Left lung (tissue), 14 donors: ENCODE measurements at places on chromosomes 4 and X. TPM values are rescaled to one million over a fixed set of nuclear protein-coding genes. Genes with fewer than 3 reads are reported as not detected.
A peak's percentile ranks its signal among the peaks of the same experiment; 100 is the strongest.

Gene PABPC1L2A
- not detected for polyA plus RNA-seq

Gene SLITRK4
- polyA plus RNA-seq: 1.4 TPM

Gene MFSD8
- polyA plus RNA-seq: 28.6 TPM

Gene HSD17B13
- polyA plus RNA-seq: 1.9 TPM

Gene TLR6
- polyA plus RNA-seq: 1.6 TPM

Gene SHROOM2
- polyA plus RNA-seq: 14.2 TPM

Gene GAGE2A
- not detected for polyA plus RNA-seq

Gene TKTL1
- 0.43 TPM for polyA plus RNA-seq

Gene TENM3
- polyA plus RNA-seq: 3.1 TPM

DNA sequence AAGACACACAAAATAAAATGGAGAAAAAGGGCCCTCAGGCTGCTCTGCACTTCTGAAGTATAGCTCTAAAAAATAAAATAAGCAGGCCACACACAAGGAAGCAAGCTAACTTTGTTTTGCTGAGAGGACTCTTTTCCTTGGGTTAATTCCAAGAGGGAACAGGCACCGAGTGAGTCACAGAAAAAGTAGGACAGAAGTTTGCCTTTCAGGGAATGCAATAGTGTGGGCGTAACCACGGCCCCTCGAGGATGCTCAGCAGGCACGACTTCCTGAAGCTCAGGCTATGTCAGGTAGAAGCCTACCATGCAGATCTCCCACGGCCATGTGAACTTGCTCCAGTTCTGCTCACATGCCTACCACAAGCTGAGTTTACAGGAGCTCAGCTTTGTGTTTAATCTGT, 22.1 kb downstream of the PPP1R2C start:
- no peaks in the 10 kb centered on the region for H3K4me1 ChIP-seq
- H3K36me3 ChIP-seq: no peaks in the 10 kb centered on the region
- H3K4me3 ChIP-seq: no peak overlapping the region
- H3K27me3 ChIP-seq: no peaks in the 10 kb centered on the region

GRCh38 chrX:10399043-10399741, 221.2 kb downstream of the MID1 start:
- H3K4me3 ChIP-seq: no peak overlapping the region
- no peaks in the 10 kb centered on the region for H3K36me3 ChIP-seq
- H3K27me3 ChIP-seq: no peaks in the 10 kb centered on the region
- no peaks in the 10 kb centered on the region for H3K4me1 ChIP-seq
- DNase-seq: no peak

DNA sequence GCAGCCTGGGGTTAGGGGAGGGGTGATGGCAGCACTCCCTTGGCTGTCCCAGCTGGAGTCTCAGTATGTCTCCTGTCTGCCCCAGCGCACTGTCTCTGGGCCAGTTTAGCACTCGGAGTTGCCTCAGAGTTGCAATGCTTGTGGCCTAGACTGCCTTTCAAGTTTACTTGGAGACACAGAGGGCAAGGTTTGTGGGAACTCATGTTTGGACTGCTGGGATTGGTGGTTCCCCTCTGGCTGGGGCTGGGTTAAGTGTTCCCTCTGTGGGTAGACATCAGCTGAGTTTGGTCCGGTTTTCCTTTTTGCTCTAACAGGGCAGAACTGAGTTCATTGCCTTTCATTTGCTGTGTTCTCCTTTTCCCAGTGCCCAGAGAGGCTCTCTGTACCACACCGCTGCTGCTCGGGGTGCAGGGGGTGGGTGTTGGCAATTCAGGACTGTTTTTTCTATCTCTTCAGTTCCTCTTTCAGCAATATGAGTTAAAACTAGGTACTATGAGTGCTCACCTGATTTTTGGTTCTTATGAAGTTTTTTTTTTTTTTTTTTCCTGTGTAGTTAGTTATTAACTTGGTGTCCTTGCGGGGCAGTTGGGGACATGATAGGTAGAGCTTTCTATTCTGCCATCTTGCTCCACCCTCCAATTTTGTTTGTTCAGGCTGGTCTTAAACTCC, 17.2 kb downstream of the RAB33B start:
- H3K27ac ChIP-seq: no peak overlapping the region
- H3K36me3 ChIP-seq: no peaks in the 10 kb centered on the region
- H3K4me3 ChIP-seq: no peak overlapping the region
- no peaks in the 10 kb centered on the region for H3K4me1 ChIP-seq
- DNase-seq: no peak
- no peaks in the 10 kb centered on the region for H3K27me3 ChIP-seq

DNA sequence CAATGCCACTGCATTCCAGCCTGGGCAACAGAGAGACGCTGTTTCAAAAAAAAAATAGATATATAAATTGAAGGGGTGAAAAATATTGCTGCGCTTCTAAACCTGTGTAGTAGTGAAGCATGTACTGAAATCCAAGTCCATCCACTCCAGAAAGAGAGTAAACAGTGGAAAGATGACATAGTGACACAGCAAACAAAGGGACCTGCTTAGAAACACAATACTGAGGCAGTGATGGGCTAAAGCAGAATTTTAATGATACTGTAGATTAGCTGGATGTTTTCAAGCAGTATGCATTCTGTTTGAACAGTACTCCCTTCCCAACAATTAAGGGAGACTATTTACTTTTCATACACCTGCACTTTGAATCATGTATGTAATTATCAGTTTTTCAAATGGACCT, 42.5 kb downstream of the TFDP3 start:
- H3K4me3 ChIP-seq: no peak overlapping the region
- H3K27me3 ChIP-seq: no peaks in the 10 kb centered on the region
- H3K4me1 ChIP-seq: no peaks in the 10 kb centered on the region
- DNase-seq: no peak
- no peak overlapping the region for H3K27ac ChIP-seq
- H3K36me3 ChIP-seq: no peaks in the 10 kb centered on the region

DNA sequence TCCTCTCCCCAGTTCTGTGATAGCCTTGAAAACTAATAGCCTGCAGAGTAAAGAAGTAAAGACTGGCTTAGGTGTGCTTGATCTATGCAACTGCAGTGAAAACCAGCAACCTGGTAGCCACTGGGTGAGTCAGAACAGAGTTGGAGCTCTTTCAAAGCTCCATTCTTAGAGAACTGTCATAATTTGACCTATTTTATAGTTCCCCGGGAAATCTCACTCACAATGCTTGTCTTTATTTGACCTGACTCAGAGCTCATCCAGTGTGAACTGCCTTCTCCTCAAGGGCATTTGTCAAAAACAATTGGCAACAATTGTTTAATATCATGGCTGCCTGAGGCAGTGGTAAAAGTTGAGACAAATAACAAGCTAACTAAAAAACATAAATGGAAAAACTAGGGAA, 213.0 kb upstream of the NHS start:
- no peak overlapping the region for H3K4me3 ChIP-seq
- H3K4me1 ChIP-seq: no peaks in the 10 kb centered on the region
- H3K27me3 ChIP-seq: no peaks in the 10 kb centered on the region
- H3K27ac ChIP-seq: no peak overlapping the region
- H3K36me3 ChIP-seq: no peaks in the 10 kb centered on the region

DNA sequence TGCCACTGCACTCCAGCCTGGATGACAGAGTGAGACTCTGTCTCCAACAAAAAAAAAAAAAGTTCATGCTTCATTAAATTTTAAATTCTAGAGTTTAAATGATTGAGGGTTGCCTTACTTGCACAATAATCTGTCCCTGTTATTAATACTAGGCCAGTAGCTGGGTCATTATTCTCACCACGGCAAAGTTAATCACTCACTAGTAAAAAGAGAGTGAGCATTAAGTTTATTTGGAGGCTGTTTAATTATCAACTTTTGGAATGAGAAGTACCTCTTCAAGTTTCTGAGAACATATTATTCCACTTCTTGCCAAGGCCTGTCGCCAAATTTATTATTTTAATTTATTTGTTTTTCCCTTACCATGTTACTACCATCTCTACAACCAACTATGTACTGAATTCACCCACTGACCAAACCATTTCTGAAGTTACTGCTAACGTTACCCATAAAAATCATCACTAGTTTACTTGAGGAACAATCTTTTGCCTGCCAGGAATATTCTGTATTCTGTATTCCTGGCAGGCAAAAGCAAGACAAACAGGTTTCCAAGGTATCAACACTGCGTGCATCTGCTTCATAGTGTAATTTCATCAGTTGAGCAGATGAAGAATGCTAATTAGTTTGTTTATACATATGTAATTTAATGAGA, 26.5 kb downstream of the GUCY1A1 start:
- DNase-seq: no peak
- no peaks in the 10 kb centered on the region for H3K27me3 ChIP-seq
- H3K4me3 ChIP-seq: no peak overlapping the region
- H3K4me1 ChIP-seq: peaks cover 9% of the 10 kb centered on the region
- no peaks in the 10 kb centered on the region for H3K36me3 ChIP-seq

DNA sequence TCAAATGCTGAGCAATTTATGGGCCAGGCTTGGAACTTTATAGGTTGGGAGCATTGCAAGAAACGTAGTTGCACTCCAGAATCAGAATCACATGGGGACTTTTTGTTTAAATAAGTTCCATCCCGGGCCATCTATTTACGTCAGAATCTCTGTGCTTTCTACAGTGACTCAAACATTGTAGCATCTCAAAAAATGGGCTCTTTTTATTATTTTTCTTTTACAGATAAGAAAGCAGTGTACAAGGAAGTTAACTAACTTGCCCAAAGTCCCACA, 10.2 kb downstream of the CC2D2A start:
- no peaks in the 10 kb centered on the region for H3K36me3 ChIP-seq
- H3K4me3 ChIP-seq: peak overlapping the region; percentile 35
- DNase-seq: no peak

DNA sequence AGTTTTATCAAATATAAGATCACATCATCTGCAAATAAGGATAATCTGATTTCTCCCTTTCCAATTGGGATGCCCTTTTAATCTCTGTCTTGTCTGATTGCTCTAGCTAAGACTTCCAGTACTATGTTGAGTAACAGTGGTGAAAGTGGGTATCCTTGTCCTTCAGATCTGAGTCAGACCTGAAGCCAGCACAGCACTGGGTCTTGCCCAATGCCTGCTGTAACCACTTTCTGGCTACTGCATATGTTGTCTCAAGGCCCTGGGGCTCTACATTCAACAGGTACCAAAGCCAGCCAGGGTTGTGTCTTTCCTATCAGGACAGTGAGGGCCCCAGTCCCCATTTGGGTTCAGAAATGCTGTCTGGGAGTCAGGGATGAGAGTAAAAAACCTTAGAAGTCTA, 90.3 kb downstream of the CYSLTR1 start:
- H3K27ac ChIP-seq: no peak overlapping the region
- no peaks in the 10 kb centered on the region for H3K4me1 ChIP-seq
- no peak for DNase-seq
- H3K36me3 ChIP-seq: no peaks in the 10 kb centered on the region
- no peak overlapping the region for H3K4me3 ChIP-seq
- no peaks in the 10 kb centered on the region for H3K27me3 ChIP-seq

DNA sequence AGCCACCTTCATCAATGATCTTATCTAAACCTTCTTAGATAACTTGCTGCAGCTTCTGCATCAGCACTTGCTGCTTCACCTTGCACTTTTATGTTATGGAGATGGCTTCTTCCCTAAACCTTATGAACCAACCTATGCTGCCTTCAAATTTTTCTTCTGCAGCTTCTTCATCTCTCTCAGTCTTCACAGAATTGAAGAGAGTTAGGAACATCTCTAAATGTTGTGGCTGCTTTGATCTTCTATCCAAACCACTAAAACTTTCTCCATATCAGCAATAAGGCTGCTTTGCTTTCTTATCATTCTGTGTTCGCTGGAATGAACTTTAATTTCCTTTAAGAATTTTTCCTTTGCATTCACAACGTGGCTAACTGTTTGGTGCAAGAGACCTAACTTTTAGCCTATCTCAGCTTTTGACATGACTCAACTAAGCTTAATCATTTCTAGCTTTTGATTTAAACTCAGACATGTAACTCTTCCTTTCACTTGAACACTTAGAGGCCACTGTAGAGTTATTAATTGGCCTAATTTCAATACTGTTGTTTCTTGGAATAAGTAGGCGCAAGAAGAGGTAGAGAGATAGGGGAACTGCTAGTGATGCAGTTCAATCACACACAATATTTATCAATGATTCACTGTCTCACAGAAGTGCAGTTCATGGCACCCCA, 36.1 kb upstream of the CORIN start:
- no peak overlapping the region for H3K27ac ChIP-seq
- H3K27me3 ChIP-seq: no peaks in the 10 kb centered on the region
- H3K4me3 ChIP-seq: no peak overlapping the region
- peaks cover 81% of the 10 kb centered on the region for H3K36me3 ChIP-seq

GRCh38 chrX:111375747-111376146, 36.2 kb downstream of the DCX start:
- no peak overlapping the region for H3K4me3 ChIP-seq
- no peaks in the 10 kb centered on the region for H3K36me3 ChIP-seq
- H3K27me3 ChIP-seq: no peaks in the 10 kb centered on the region
- no peak for DNase-seq
- no peaks in the 10 kb centered on the region for H3K4me1 ChIP-seq
- no peak overlapping the region for H3K27ac ChIP-seq

GRCh38 chrX:50514811-50515210, 44.2 kb upstream of the DGKK start:
- H3K36me3 ChIP-seq: no peaks in the 10 kb centered on the region
- no peak for DNase-seq
- no peaks in the 10 kb centered on the region for H3K27me3 ChIP-seq
- no peak overlapping the region for H3K4me3 ChIP-seq
- H3K4me1 ChIP-seq: no peaks in the 10 kb centered on the region
- no peak overlapping the region for H3K27ac ChIP-seq

DNA sequence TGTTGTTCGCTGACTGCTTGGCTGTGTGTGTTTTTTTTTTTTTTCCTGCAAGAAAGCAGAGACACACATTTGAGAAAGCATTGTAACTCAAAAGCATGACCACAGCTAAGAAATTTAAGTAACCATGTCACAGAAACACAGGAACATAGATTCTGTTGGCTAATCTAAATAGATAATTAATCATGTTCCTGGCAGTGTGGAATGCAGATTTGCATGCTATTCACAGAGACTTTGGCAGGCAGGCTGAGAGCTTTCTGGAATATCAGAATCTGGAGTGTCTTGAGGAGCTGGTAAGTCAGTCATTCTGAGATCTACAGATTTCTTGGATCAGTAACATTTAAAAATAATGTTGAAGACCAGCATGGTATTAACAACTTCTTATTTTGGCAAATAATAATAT, 33.2 kb upstream of the SMS start:
- H3K36me3 ChIP-seq: no peaks in the 10 kb centered on the region
- DNase-seq: no peak
- no peaks in the 10 kb centered on the region for H3K27me3 ChIP-seq
- no peaks in the 10 kb centered on the region for H3K4me1 ChIP-seq
- no peak overlapping the region for H3K4me3 ChIP-seq

- DNase-seq: no peak
- H3K4me3 ChIP-seq: no peak overlapping the region
- H3K27me3 ChIP-seq: no peaks in the 10 kb centered on the region
- no peaks in the 10 kb centered on the region for H3K4me1 ChIP-seq
- no peaks in the 10 kb centered on the region for H3K36me3 ChIP-seq
Observed at GRCh38 chr4:104395168-104395614, 99.5 kb downstream of the CXXC4 start.

GRCh38 chr4:89006307-89006706, 50.7 kb downstream of the FAM13A start:
- DNase-seq: no peak
- H3K27ac ChIP-seq: no peak overlapping the region
- H3K4me3 ChIP-seq: no peak overlapping the region
- H3K27me3 ChIP-seq: no peaks in the 10 kb centered on the region

- H3K27ac ChIP-seq: peak overlapping the region; percentile 87
- no peaks in the 10 kb centered on the region for H3K27me3 ChIP-seq
- H3K4me3 ChIP-seq: no peak overlapping the region
- no peak for DNase-seq
- H3K36me3 ChIP-seq: no peaks in the 10 kb centered on the region
Observed at GRCh38 chr4:113958766-113959538, 20.5 kb downstream of the ARSJ start.
